Endothelial cell (in vitro differentiated cells): ENCODE measurements at places on chromosomes 5 and 9.

- H3K36me3 ChIP-seq = peaks cover 4% of the 10 kb centered on the region
- no peaks in the 10 kb centered on the region for H3K27me3 ChIP-seq
- no peaks in the 10 kb centered on the region for H3K4me1 ChIP-seq
- no peak overlapping the region for H3K27ac ChIP-seq
- H3K4me3 ChIP-seq = no peak overlapping the region
These were observed 19.9 kb downstream of the UGT3A1 start for GRCh38 chr5:35971186-35971877.

DNA sequence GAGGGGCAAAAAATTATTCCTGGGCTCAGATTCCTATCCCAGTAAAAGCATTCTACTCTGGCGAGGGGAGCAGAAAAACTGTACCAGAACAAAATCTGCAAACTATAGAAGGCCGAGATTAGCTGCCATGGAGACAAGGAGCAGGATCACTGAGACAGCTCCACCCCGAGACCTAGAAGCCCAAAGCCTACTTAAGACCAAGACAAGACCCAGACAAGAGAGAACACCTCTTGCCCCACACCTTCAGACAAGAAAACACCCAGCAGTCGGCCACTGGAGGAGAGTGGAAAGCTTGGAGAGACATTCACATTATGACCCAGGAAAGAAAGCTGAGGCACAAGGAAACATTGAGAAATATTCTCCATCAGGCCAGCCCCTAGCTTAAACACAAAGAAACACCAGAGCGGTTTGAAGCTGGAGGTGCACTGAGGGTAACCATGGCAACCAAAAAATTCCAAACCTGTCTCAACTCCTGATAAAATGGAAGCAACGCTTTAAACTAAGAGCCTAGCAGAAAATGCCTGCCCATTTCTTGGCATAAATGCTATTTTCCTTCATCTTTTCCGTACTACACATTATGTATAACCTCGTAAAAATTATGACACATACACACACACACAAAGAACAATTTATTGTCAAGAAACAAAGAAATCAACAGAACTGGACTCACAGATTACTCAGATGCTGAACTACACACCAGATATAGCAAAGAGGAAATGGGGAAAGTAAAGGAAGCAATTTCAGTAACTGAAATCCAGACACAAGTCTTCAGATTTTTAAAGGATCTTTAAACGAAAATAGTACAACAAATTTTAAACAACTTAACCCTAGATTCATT lies 53.8 kb upstream of the FTMT start:
- no peak for DNase-seq
- no peaks in the 10 kb centered on the region for H3K4me1 ChIP-seq
- H3K36me3 ChIP-seq = no peaks in the 10 kb centered on the region
- peaks cover 2% of the 10 kb centered on the region for H3K27me3 ChIP-seq
- H3K27ac ChIP-seq = peak overlapping the region; percentile 44
- no peak overlapping the region for H3K4me3 ChIP-seq

- H3K4me3 ChIP-seq = no peak overlapping the region
- DNase-seq = no peak
- H3K36me3 ChIP-seq = no peaks in the 10 kb centered on the region
- H3K4me1 ChIP-seq = peaks cover 4% of the 10 kb centered on the region
- H3K27me3 ChIP-seq = peaks cover 2% of the 10 kb centered on the region
These were observed 60.6 kb upstream of the TRPC7 start for GRCh38 chr5:136425921-136426320.

- no peak overlapping the region for H3K27ac ChIP-seq
- H3K4me1 ChIP-seq = no peaks in the 10 kb centered on the region
- no peak overlapping the region for H3K4me3 ChIP-seq
- no peak for DNase-seq
These were observed 33.9 kb downstream of the DOCK2 start for GRCh38 chr5:169670769-169671525.

- no peak for DNase-seq
- H3K27me3 ChIP-seq = no peaks in the 10 kb centered on the region
- H3K4me3 ChIP-seq = no peak overlapping the region
- no peak overlapping the region for H3K27ac ChIP-seq
These were observed 56.2 kb upstream of the CKS2 start for GRCh38 chr9:89254773-89255125.

GRCh38 chr9:114998326-114998725 lies 67.9 kb upstream of the TNFSF8 start:
- no peaks in the 10 kb centered on the region for H3K4me1 ChIP-seq
- no peaks in the 10 kb centered on the region for H3K36me3 ChIP-seq
- no peak overlapping the region for H3K4me3 ChIP-seq

DNA sequence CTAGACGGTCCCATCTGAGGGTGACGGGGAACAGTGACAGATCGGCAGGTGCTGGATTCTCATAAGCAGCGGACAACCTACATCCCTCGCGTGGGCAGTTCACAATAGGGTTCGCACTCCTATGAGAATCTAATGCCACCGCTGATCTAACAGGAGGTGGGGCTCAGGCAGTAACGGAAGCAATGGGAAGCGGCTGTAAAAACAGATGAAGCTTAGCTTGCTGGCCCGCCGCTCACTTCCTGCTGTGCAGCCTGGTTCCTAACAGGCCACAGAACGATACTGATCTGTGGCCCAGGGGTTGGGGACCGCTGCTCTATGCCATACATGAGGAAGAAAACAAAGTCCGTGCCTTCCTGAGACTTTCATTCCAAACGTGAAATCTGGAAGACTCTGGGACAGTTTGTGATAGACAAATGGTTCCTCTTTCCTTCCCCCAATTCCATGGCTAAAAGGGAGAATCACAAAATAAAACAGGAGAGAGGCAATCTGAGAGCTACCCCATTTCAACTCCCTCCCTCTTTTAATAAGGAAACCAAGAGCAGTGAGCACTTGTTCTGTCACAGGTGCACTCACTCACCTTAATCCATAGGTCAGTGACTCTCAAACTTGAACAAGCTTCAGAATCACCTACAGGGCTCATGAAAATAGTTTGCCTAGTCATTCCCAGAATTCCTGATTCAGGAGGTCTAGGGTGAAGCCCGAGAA lies 12.1 kb downstream of the PDCL start:
- H3K4me1 ChIP-seq = peaks cover 40% of the 10 kb centered on the region
- peak; percentile 72 for DNase-seq
- peaks cover 6% of the 10 kb centered on the region for H3K27me3 ChIP-seq
- H3K4me3 ChIP-seq = no peak overlapping the region

DNA sequence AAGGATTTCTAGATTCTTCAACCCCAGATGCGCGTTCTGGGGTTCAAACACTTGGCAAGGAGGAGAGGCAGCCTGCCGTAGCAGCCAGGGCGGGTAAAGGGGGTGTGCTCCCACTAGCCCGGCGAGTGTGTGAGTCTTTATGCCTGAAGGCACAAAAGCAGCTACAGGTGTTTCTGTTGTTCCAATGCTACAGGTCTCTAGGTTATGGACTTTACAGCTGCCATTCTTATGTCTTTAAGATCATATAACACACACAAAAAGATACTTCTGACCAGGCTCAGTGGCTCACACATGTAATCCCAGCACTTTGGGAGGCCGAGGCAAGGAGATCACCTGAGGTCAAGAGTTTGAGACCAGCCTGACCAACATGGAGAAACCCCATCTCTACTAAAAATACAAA lies 133.6 kb upstream of the RETREG1 start:
- no peak overlapping the region for H3K4me3 ChIP-seq
- H3K27ac ChIP-seq = no peak overlapping the region
- no peak for DNase-seq
- H3K36me3 ChIP-seq = peaks cover 8% of the 10 kb centered on the region
- no peaks in the 10 kb centered on the region for H3K4me1 ChIP-seq
- H3K27me3 ChIP-seq = peaks cover 13% of the 10 kb centered on the region

DNA sequence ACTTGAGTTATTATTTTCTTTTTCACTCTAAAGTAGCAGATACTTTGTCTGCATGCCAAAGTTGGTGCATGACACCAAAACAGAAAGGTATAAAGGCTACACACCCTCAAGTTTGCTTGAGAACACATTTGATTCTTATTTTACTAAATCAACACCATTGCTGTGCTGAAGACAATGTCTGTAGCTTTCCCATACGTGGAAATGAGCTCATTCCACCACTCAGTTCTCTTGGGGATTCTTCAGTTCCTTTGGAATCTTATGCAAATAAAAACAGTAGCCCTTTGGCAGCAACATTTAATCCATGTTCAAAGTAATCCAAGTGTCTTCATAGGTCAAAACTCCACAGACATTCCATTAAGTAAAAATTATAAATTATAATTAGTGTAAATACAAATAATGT lies 264.9 kb downstream of the TLE1 start:
- peaks cover 5% of the 10 kb centered on the region for H3K36me3 ChIP-seq
- H3K4me1 ChIP-seq = no peaks in the 10 kb centered on the region
- DNase-seq = no peak
- H3K27me3 ChIP-seq = no peaks in the 10 kb centered on the region
- no peak overlapping the region for H3K4me3 ChIP-seq

- H3K4me1 ChIP-seq = peaks cover 16% of the 10 kb centered on the region
- no peak overlapping the region for H3K4me3 ChIP-seq
- DNase-seq = no peak
- H3K36me3 ChIP-seq = peaks cover 13% of the 10 kb centered on the region
- H3K27me3 ChIP-seq = peaks cover 13% of the 10 kb centered on the region
These were observed 3.0 kb upstream of the HNRNPAB start for GRCh38 chr5:178201221-178201926.

DNA sequence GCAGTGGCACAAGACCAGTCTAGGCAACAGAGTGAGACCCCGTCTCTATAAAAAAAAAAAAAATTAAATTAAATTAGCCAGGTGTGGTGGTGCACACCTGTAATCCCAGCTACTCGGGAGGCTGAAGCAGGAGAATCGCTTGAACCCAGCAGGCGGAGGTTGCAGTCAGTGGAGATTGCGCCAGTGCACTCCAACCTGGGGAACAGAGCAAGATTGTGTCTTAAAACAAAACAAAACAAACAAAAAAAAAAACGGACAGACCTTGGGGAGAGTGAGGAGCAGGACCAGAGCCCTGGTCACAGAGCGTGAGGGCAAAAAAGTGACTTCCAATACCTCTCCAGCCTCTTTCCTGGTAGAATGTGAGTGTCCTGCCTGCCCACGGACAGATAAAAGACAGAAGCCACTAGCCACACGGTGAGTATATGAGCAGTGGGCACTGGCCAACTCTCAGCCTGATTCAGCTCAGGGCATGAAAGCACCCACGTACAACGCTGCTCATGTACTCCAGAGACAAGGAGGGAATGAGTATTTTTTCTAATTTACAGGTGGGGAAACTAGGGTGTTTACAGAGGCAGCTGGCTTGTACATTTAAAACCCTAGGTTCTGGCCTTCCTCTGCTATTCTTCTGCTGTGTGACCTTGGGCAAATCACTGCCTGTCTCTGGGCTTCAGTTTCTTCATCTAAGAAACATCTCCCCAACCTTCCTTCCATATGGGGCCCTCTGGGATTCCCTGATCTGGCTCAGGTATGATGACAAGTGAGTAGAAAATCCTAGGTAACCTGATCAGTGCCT lies 1.8 kb downstream of the OLFML2A start:
- H3K27ac ChIP-seq = peak overlapping the region; percentile 21
- H3K4me1 ChIP-seq = peaks cover 24% of the 10 kb centered on the region
- H3K36me3 ChIP-seq = peaks cover 3% of the 10 kb centered on the region
- no peak for DNase-seq

DNA sequence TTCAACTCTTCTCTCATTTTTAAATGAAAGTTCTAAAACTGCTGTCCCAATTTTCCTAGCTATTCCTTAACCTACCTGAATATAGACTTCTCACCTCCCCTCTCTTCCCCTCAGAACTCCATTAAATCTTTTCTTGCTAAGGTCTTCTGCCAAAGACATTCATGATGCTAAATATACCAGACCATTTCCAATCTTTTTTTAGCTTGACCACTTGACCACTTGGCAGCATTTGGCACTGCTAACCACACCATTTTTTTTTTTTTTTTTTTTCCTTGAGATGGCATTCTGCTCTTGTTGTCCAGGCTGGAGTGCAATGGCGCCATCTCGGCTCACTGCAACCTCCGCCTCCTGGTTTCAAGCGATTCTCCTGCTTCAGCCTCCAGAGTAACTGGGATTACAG lies 3.6 kb upstream of the ZNF131 start:
- H3K27ac ChIP-seq = no peak overlapping the region
- no peaks in the 10 kb centered on the region for H3K36me3 ChIP-seq
- peaks cover 7% of the 10 kb centered on the region for H3K27me3 ChIP-seq
- H3K4me1 ChIP-seq = peaks cover 4% of the 10 kb centered on the region

- H3K27ac ChIP-seq = no peak overlapping the region
- peaks cover 1% of the 10 kb centered on the region for H3K27me3 ChIP-seq
- H3K36me3 ChIP-seq = no peaks in the 10 kb centered on the region
- H3K4me1 ChIP-seq = no peaks in the 10 kb centered on the region
- no peak overlapping the region for H3K4me3 ChIP-seq
These were observed 306.7 kb downstream of the EPB41L4A start for GRCh38 chr5:112112346-112112745.

DNA sequence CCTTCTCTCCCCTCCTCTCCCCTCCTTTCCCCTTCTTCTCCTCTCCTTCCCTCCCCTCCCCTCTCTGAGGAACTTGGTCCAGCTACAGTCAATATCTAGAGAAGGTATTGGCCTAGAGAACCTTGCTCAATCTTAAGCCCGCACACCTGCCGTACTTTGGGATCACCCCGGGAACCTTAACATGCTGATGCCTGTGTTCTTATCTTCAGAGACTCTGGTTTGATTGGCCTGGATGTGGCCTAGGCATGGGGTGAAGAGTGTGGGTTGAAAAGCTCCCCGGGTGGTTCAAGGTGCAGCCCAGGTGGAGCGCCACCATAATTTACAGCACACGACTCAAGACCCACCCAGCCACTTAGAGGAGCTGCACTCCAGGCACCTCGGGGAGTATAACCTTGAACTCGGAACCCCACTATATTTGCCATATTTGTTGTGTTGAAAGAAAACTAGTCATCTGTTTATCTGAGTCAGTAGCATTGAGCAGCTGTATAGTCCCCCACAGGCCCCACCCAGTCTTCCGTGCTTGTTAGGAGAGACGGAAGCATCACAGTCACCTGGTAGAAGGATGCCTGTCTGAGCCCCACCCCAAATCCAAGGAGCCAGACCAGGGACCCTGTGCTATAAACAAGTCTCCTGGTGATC lies 14.4 kb upstream of the PHF19 start:
- peaks cover 10% of the 10 kb centered on the region for H3K27me3 ChIP-seq
- no peaks in the 10 kb centered on the region for H3K4me1 ChIP-seq
- no peaks in the 10 kb centered on the region for H3K36me3 ChIP-seq
- no peak overlapping the region for H3K27ac ChIP-seq
- no peak overlapping the region for H3K4me3 ChIP-seq

DNA sequence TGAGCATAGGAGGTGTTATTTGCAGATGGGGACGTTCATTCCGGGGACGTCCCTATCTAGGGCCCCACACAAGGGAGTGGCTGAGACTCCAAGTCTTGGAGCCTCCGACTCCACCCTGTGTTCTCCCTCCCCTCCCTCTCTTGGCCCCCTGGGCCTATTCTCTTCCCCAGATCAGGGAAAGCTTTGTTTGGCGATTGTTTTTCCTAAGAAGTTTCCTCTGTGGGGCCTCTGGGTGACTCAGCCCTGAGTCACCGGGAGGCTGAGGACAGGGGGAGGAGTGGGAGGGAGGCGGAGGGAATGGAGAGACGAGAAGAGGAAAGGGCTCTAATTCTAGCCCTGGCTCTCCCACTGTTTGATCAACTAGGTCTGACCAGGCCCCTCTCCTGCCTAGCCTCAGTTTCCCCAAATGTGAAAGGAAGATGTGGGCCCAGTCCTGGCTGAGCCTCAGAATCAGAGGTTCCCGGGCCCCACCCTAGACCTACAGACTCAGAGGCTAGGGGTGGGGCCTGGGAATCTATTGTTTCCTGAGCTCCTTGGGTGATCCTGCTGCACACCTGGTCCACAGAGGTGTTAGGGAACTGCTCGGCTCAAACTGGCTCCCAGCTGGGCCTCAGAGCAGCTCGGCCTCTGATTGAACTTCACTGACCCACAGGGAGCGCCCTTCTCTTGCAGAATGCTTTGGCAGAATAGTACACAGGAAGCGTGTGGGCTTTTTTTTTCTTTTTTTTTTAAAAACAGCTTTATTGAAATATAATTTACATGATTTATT lies 19.2 kb downstream of the GSN start:
- H3K4me1 ChIP-seq = peaks cover 61% of the 10 kb centered on the region
- peak overlapping the region; percentile 56 for H3K4me3 ChIP-seq
- peaks cover 20% of the 10 kb centered on the region for H3K27me3 ChIP-seq
- H3K27ac ChIP-seq = peak overlapping the region; percentile 98
- DNase-seq = peak; percentile 59
